HCT116 (cell line): ENCODE measurements at places on chromosomes 3 and 15. TPM values are rescaled to one million over a fixed set of nuclear protein-coding genes. Genes with fewer than 3 reads are reported as not detected.

GRCh38 chr3:136913168-136913567, 44.6 kb upstream of the IL20RB start:
- H3K27me3 ChIP-seq, result no peaks in the 10 kb centered on the region
- no peak for DNase-seq
- no peaks in the 10 kb centered on the region for H3K36me3 ChIP-seq
- no peak overlapping the region for H3K4me3 ChIP-seq
- no peak overlapping the region for H3K27ac ChIP-seq
- H3K4me1 ChIP-seq, result no peaks in the 10 kb centered on the region

- H3K4me3 ChIP-seq, result no peak overlapping the region
- H3K36me3 ChIP-seq, result no peaks in the 10 kb centered on the region
- no peak for DNase-seq
These were observed 24.0 kb downstream of the OSBPL10 start for GRCh38 chr3:31957106-31957505.

- no peaks in the 10 kb centered on the region for H3K27me3 ChIP-seq
- no peak for DNase-seq
- no peak overlapping the region for H3K4me3 ChIP-seq
- H3K36me3 ChIP-seq, result no peaks in the 10 kb centered on the region
These were observed 3.4 kb downstream of the SKIL start for GRCh38 chr3:170360916-170361315.

DNA sequence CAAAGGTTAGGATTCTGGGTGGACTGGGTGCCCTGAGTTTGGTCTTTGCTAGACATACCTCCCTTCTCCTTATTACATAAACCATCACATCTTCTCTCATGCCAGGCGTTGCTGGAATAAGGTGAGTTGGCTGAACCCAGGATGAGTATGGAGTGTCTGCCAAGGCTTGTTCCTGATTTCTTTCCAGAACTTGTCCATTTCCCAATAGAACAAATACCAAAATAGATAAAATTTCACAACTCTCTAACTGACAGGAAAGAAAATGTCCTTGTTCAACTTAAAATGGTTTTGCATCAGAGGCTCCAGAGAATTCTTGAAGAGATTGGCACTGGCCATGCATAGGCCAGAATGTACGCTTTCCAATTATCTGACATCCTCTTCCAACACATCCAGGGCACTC, 291.9 kb downstream of the IGSF11 start:
- H3K36me3 ChIP-seq, result no peaks in the 10 kb centered on the region
- H3K4me1 ChIP-seq, result no peaks in the 10 kb centered on the region
- no peak overlapping the region for H3K4me3 ChIP-seq
- DNase-seq, result no peak
- H3K27me3 ChIP-seq, result no peaks in the 10 kb centered on the region

DNA sequence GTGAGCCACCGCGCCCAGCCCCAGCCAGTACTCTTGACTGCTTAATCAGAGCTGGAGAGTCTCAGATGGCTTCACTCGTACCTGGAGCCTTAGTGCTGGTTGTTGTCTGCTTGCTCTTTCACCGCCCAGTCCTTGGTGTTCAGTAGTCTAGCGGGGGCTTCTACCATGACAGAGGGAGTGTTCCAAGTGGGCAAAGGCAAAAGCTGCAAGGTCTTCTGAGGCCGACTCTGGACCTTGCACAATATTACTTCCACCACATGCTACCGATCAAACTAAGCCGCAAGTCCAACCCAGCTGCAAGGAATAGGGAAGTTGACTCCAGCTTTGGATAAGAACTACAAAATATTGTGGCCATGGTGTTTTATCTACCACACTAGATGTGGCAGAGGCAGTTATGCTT, 6.6 kb downstream of the PARL start:
- no peak for DNase-seq
- H3K27ac ChIP-seq, result no peak overlapping the region
- no peaks in the 10 kb centered on the region for H3K27me3 ChIP-seq

GRCh38 chr3:190336516-190337189, 14.4 kb upstream of the CLDN1 start:
- no peaks in the 10 kb centered on the region for H3K4me1 ChIP-seq
- H3K36me3 ChIP-seq, result no peaks in the 10 kb centered on the region
- H3K4me3 ChIP-seq, result no peak overlapping the region
- no peaks in the 10 kb centered on the region for H3K27me3 ChIP-seq

GRCh38 chr3:20064796-20065564, 24.7 kb downstream of the KAT2B start:
- no peak overlapping the region for H3K4me3 ChIP-seq
- DNase-seq, result no peak

GRCh38 chr3:189820365-189820720, 189.2 kb downstream of the TP63 start:
- no peak overlapping the region for H3K27ac ChIP-seq
- H3K27me3 ChIP-seq, result no peaks in the 10 kb centered on the region; the same call in 1 of the 2 replicates
- H3K4me1 ChIP-seq, result no peaks in the 10 kb centered on the region; the same call in 1 of the 2 replicates
- no peak overlapping the region for H3K4me3 ChIP-seq
- H3K36me3 ChIP-seq, result no peaks in the 10 kb centered on the region
- no peak for DNase-seq

GRCh38 chr3:45029661-45030060, 3.6 kb downstream of the CLEC3B start:
- no peaks in the 10 kb centered on the region for H3K4me1 ChIP-seq
- DNase-seq, result no peak
- H3K36me3 ChIP-seq, result no peaks in the 10 kb centered on the region
- H3K4me3 ChIP-seq, result no peak overlapping the region

Gene SCAANT1
- total RNA-seq, result not detected

Gene CPA3
- total RNA-seq, result not detected

Gene ACTL6A
- 61.9 TPM for total RNA-seq

Gene CLDN11
- total RNA-seq, result 0.22 TPM

Gene IL5RA
- not detected for total RNA-seq

Gene LRTM1
- not detected for total RNA-seq

Gene ZIC1
- not detected for total RNA-seq
